Iris pigment epithelial cell (primary cell): ENCODE measurements at places on chromosomes 2 and 18.

DNA sequence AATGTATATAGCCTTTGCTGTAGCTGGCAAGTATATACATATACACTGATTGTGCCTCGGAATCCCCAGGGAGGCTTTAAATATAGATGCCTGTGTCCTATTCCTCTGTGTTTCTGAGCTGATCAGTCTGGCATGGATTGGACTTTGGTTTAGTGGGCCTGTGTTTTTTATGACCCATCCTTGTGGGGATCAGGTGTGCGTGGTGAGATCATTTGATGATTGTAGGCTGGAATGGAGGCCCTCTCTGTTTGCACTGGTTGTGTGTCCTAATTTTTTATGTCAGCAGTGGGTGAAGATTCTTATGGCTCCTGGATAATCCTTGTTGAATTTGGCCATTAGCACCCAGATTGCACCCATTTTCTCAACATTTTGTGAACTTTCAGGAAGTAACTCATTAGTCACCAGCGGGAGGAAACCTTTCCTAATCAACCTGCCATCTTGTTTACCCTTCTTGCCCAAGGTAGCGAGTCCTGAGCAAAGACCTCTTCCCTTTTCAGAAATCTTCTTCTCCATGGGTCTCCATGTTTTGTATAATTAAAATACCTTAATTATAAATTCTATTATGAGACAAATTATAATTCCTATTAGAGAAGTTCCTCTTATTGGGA lies 75.8 kb downstream of the UGGT1 start:
- DNase-seq = no peak

- no peak for DNase-seq
Observed at GRCh38 chr2:44455877-44456276, 94.1 kb downstream of the CAMKMT start.

DNA sequence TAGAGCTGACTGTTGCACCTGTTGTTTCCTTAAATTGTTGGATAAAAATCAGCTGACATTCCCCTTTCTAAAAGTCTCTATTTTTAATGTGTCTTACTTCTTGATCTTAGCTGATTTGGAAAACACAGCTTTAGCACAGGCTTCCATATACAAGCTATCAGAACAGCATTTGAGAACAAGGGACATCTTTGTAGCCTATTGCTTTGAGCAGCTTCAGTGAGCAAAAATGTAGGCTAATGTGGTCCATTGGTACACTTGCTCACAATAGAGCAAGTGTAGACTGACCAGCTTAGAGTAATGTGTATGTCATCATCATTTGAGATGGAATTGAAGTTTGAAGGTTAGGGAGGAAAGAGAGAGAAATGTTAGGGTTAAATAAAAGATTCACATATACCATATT lies 7.0 kb downstream of the INPP1 start:
- no peak for DNase-seq

DNA sequence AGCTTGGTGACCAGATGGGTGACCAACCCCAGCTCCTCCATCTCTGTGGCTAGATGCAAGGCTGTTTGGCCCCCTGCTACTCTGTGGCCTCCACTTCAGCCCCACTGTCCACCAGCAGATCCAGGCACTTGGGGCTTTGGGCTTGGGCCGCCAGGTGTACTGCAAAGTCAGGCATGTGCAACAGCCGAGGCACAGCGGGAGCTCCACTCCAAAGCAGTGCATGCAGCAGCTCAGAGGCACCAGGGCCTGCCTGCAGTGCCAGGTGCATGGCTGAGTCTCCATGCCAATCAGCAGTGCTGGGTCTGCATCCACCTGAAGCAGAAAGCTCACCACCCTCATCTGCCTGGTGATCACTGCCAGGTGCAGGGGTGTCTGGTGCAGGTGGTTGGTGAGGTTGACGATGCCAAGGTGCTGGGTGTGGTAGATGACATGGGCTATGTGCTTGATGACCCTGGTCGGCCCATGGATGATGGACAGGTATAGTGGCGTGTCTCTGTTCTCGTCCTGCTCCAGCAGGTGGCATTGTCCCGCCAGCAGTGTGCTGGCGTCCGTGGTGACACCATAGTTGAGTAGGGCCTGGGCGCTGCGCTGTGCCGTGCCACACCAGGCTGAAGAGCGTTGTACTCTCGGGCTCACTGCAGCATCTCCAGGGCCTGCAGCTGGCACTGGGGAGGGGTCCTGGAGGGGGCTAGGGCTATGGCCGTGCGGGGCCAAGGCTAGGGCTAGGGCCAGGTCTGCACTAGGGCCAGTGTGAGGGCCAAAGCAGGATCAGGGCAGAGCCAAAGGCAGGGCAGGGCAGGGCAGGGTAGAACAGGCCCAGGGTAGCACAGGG lies 1.0 kb upstream of the ANKRD62 start:
- DNase-seq = no peak
